ENCODE measurements at places on chromosomes 3 and 15.

GRCh38 chr3:181729341-181729869 lies 17.7 kb downstream of the SOX2 start:
- no peak for DNase-seq

GRCh38 chr3:128316481-128316891 lies 150.2 kb downstream of the DNAJB8 start:
- no peak for DNase-seq

- DNase-seq: no peak
Measured at GRCh38 chr3:30952786-30953185, 58.3 kb upstream of the GADL1 start.

DNA sequence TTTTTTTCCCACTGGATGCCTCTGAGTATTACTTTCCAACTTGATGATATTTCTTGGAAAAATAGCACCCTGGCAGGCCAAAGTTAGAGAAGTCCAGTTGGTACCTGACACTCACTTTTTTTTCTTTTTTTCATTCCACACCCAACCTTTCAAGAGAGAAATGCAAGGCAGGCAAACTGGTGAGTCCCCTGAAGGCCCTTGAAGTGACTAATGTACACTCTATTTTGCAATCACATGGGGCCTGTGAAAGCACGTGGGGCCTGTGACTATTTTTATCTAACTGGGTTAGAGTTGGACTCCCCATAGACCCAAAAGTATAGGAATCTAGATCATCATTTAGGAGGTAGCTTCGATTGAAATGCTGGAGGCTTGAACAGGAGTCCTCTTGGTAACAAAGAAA lies 316.7 kb downstream of the CHL1 start:
- DNase-seq: no peak

- no peak for DNase-seq
Measured at GRCh38 chr3:114877378-114878113, 269.5 kb downstream of the ZBTB20 start.

GRCh38 chr3:16515885-16516420 lies 2.5 kb upstream of the RFTN1 start:
- DNase-seq: no peak

GRCh38 chr15:80875568-80876347 lies 96.6 kb downstream of the CEMIP start:
- DNase-seq: no peak

DNA sequence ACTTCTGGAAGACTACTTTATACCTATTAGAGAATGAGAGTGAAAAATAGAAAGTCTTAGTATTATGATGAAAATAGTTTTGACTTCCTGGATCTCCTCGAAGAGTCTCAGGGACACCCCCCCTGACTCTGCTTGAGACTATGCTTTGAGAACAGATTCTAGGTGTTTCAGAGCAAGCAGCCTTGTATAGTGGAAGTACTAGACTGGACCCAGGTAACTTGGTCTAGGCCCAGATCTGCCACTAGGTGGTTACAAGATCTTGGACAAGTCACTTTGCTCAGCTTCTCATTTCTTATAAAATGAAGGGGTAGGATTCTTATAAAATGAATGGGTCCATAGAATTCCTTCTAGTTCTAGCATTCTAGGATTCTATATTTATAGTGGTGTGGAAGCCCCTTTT lies 9.1 kb downstream of the ABHD5 start:
- no peak for DNase-seq

DNA sequence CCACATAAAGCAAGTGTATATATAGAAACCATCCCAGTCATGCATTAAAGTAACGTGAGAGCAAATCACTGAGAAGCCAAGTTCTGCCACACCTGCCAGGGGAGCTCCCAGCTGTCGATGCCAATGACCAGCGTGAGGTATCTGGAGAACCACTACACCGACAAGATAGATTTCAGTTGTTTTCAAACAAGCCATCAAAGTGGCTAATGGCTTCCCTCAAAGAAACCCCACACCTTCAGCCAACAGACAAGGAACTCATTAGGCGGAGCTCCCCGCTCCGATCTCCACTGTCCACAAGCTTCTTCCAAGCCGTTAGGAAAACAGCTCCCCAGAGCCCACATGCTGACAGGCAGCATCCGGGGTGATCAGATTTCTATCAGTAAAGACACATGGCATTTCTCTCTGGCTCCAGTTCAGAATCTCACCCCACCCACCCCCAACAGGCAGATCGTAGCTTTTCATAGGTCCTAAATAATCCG lies 54.2 kb upstream of the SPATA12 start:
- no peak for DNase-seq

DNA sequence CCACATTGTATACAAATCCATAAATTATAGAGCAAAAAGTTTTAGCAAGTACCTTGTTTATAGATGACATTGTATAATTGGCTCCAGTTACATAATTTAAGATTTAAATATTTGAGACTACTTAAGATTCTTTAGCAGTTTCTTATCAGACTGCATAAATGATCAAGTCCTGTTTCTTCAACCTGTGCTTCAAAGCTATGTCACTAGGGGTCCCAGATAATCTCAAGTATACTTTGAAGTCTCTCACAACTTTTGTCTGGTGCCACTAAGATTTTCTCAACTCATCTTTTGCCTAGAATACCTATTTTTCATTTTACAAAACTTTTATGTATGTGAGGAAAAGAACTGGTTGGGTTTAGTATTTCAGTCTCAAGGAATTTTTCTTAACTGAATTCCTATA lies 205.5 kb downstream of the STAG1 start:
- no peak for DNase-seq

GRCh38 chr3:52623234-52623792 lies 62.4 kb downstream of the PBRM1 start:
- DNase-seq: no peak

GRCh38 chr3:45003859-45004258 lies 22.2 kb upstream of the CLEC3B start:
- DNase-seq: no peak

DNA sequence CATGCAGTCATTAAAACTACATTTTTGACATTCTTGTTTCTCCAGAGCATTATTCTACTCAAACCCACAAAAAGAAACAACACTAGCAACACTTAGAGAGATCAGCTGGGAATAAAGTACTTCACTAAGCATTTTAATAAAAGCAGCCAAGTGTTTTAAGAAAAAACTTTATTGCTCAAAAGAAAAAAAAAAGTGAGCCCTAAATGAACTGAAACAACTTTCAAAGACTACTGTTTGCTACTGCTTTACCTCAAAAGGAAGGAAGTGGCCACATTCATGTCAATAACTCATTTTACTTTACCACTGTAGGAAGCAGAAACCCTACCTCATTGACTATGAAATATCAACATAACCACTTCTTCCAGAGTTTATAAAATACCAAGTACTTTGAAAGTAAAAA lies 91.3 kb downstream of the UACA start:
- no peak for DNase-seq

DNA sequence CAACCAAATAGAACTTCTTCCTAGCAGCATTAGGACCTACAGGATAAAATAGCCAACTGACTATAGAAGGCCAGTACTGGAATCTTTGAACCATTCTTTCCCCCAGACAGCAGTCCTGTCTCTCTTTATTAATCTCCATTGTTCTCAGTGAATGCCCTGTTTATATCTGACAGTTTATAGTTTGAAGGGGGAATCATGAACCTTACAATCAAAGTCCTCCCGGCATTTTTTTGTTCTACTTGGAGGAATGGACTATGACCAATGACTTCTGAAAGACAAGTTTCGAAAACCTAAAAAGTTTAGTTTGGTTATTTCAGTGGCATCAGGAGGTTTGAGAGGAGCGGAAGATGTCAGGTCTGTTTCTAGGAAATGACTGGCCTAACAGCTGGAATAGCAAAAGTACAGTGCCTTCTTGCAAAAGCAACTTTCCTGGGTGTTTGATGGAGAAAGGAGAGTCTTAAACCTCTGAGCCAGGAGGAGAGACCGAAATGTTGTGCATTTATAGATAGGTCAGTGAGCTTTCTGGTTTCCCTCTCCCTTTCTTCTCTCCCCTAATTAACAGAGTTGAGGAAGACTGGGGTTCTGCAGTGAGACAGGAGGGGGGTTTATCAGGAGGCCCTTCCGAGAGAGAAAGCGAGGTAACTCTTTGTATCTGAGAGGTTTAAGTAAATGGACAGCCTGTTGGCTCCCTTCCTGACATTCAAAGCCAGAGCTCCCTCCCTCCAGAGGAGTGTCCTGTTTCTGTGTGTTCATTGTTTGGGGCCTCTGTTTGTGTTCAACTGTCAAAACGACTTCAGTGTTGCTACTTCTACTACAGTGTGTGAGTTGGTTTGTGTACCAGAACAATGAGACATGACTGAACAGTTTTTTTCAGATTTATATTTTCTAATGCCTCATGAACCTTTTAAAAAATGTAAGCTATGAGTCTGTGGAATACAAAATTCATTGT lies 383.0 kb upstream of the RARB start:
- DNase-seq: no peak

GRCh38 chr15:45903283-45903682 lies 268.5 kb downstream of the SQOR start:
- no peak for DNase-seq

GRCh38 chr15:58487041-58487723 lies 55.4 kb downstream of the LIPC start:
- DNase-seq: no peak

- no peak for DNase-seq
Measured at GRCh38 chr15:38868326-38869114, 303.9 kb upstream of the RASGRP1 start.

DNA sequence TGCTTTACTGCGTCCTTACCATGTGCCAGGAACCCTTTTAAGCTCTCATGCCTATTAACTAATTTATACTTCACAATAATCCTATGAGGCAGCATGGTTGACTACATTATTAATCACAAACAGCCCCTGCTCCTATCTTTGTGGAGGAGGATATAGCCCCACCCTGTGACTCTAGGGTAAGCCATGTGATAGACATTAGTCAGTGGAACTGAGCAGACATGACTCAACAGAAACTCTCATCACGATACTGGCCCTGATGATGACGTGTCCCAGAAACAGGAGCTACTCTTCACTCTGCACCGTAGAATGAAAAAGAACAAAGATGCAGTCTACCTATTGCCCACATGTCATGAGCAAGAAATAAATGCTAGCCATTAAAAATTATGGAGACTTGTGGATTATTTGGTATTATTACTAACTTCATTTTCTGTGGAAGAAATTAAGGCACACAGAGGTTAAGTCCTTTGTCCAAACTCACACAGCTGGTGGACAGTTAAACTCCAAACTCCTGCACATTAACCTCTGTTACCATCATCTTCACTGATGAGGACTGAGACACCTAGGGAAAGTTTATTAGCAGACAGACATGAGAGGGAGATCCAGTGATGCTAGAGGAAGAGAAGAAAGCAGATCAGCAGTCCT lies 51.2 kb downstream of the CFAP20DC start:
- DNase-seq: no peak

GRCh38 chr3:155386919-155387318 lies 93.4 kb upstream of the STRIT1 start:
- DNase-seq: no peak

DNA sequence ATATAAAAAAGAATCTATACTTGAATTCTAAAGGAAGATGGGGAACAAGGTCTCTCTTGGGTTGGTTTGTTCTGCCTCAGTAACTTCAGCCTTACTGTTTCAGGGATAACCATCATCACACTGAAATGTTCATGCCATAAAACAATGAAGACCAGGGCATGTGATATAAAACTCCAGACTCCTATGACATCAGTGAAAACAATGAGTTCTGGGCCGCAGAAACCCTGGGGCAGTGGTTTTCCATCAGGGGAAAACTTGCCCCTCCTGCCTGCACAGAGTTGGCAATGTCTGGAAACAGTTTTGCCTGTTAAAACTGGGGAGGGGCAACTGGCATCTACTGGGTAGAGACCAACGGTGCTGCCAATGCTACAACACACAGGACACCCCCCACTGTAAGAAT lies 46.8 kb downstream of the CA12 start:
- DNase-seq: no peak

DNA sequence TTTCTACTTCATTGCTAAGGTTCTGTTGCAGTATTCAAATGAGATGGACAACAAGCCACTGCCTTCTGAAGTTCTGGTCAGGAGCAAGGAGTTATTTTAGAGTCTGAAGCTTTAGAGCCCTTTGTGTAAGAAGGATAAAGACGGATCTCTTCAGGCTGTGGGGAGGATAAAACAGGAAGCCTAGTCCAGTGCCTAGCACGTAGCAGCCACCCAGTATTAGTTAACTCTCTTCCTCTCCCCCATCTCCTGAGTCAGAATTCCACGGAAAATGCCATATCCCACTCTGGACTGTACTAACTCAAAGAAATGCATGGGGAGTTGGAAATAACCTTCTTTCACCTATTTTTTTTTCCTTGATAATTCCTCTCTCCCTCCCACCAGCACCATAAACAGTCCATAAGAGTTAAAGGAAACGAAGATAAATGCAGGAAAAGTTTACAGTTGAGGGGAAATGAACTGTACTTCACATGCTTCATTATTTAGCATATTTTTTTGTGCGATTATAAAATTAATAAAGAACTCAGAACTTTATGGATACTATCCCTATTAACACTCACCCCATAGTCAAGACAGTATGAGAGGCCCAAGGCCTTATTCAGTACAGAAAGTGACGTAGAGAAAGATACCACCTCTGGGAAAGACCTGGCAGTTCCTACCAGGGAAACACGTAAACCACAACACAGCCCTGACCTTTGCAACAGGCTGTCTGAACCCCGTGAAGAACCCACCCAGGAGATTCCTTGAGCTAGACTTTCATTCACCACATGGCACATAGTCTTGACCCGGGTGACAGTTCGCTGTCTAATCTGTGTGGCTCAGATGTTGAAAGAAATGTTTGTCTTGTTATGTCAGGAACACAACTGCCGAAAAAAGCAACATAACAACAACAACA lies 9.2 kb downstream of the IGF2BP2 start:
- no peak for DNase-seq

DNA sequence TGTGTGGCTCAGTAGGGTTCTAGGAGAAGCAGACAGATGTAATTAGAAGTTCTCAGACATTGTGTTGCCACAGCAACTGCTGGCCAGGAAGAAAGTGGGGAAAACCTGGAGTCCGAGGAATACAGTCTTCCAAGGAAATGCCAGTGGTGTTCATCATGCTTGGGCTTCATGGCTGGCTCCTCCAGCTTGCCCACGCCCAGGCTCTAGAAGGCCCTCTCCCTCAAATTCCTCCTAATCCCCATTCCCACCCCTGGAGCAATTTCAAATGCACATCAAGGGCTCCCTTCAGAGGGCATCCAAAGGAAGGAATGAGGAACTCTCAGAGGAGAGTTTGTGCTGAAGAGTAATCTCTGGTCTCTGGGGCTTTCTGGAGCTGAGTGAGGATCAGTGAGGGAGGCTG lies 21.9 kb downstream of the FSTL1 start:
- DNase-seq: no peak

DNA sequence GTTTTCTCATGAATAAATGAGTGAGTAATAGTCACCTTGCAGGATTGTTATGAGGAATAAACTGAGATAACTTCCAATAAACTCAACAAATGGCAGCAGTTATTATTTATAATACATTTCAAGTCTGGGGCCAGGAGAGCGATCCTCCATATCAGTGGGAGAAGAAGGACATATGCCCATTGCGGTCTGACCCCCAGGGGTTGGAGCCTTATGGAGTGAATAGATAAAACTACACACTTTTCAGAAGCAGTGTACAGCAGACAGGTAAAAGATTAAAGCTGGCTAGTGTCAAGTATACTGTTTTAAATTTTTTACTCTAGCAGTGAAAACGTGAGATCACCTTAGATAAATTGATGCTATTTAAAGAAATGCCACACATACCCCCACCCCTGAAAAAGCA lies 43.5 kb downstream of the DIPK2A start:
- DNase-seq: no peak

GRCh38 chr15:53837263-53837662 lies 77.8 kb upstream of the WDR72 start:
- DNase-seq: no peak
